ENCODE measurements at places on chromosomes 13 and 19. TPM values are rescaled to one million over a fixed set of nuclear protein-coding genes. Genes with fewer than 3 reads are reported as not detected.

Gene KIR2DL3
- not detected for total RNA-seq

Gene SIGLEC12
- not detected for total RNA-seq

Gene OVOL3
- not detected for total RNA-seq

Gene KANK3
- 0.26 TPM for total RNA-seq

Gene FLT1
- 1.3 TPM for total RNA-seq

Gene MYO16
- under 0.01 TPM for total RNA-seq

Gene AMER2
- total RNA-seq: not detected

Gene SPATA13
- total RNA-seq: 12.8 TPM

Gene RNF113B
- not detected for total RNA-seq

Gene LILRB1
- total RNA-seq: not detected

Gene VSTM1
- total RNA-seq: not detected

Gene GIPR
- not detected for total RNA-seq

Gene POGLUT2
- total RNA-seq: 14.6 TPM

Gene DMKN
- 29.3 TPM for total RNA-seq

Gene OCEL1
- total RNA-seq: 4.6 TPM

Gene N4BP2L1
- 5.9 TPM for total RNA-seq

Gene FSD1
- 8.7 TPM for total RNA-seq

Gene TNFSF13B
- 5.4 TPM for total RNA-seq

Gene NKPD1
- total RNA-seq: 0.26 TPM

Gene ZNF726
- total RNA-seq: 0.51 TPM

Gene DCLK1
- total RNA-seq: 6.3 TPM

Gene ZNF587
- 23.6 TPM for total RNA-seq

Gene NMRK2
- not detected for total RNA-seq

Gene PSG5
- total RNA-seq: 2.1 TPM

Gene ERICH4
- not detected for total RNA-seq

Gene RNF225
- total RNA-seq: under 0.01 TPM

Gene PLK5
- total RNA-seq: not detected

Gene PGLYRP2
- total RNA-seq: not detected

Gene DCT
- total RNA-seq: under 0.01 TPM

Gene ZNF324
- total RNA-seq: 14.2 TPM

Gene ICAM3
- total RNA-seq: 4.3 TPM
